ENCODE measurements at places on chromosomes 6 and 20.

DNA sequence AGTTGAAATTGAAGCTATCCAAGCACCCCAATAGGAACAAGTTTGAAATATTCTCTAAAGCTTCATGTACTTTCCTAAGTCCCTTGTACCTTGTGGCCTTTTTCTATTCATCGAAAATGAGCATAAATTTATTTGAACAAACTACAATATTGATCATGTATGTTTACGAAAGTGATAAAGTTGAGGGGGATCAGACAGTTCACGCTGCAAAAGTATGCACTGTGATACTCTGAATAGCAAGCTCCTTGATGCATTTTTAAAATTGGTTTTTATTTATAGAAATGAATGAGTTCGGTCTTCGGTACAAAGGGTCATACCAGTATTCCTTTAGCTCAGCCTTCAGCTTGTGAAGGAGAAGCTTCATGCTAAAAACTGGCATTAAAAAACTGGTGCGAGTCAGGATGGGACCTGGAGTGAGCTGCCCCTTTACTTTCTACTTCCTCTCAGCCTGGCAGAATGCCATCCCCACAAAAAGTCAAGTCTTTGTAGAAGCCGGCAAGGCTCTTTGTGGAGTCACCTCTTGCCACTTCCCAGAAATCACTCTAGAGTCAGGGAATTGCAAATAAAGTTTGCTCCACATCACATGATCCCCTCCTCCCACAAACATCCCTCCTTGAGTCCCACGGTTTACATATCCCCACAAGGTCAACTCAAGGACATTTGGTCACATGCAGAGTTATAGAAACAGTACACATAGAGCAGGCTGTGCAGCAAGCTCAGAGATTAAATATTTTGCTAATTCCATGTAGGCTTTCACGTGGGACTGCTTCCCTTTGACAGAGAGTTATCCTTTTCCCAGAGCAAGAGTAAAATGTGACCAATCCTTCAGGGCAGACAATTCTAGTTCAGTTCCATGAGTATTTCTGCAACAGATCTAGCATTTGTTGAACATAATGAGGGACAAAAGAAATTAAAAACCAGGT is 34.6 kb upstream of the ADGRF1 start:
- DNase-seq: no peak

- no peak for DNase-seq
These were observed 1.4 kb downstream of the FAM83B start for GRCh38 chr6:54847799-54848597.

DNA sequence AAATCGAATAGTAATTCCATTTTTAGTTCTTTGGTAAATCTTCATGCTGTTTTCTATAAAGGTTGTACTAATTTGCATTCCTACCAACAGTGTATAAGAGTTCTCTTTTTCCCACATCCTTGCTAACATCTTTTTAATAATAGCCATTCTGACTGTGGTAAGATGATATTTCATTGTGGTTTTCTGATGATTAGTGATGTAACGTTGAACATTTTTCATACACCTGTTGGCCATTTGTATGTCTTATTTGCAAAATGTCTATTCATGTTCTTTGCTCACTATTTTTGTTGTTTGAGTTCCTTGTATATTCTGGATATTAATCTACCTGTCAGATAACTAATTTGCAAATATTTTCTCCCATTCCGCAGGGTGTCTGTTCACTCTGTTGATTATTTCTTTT is 64.5 kb downstream of the LIN28B start:
- no peak for DNase-seq

DNA sequence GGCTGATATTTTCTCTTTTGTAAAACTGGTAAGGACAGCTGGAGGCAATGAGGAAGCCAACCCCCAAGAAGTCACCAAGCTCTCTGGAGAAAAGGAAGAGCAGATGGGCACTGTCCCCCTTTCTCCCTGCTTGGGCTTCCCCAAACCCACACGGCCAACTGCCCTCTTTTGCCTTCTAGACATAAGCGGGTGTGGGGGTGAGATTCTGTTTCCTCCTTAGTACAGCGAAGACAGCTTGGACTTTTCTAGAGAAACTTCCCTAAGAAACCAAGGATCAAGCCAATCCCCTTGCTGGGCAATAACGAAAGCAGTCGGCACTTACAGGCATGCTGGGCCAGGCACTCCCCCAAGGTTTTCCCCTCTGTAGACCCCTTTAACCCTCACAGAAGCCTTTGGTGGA is 110.3 kb downstream of the CDC5L start:
- no peak for DNase-seq

- DNase-seq: peak; percentile 46
These were observed 9.8 kb upstream of the GRM4 start for GRCh38 chr6:34155471-34156300.

DNA sequence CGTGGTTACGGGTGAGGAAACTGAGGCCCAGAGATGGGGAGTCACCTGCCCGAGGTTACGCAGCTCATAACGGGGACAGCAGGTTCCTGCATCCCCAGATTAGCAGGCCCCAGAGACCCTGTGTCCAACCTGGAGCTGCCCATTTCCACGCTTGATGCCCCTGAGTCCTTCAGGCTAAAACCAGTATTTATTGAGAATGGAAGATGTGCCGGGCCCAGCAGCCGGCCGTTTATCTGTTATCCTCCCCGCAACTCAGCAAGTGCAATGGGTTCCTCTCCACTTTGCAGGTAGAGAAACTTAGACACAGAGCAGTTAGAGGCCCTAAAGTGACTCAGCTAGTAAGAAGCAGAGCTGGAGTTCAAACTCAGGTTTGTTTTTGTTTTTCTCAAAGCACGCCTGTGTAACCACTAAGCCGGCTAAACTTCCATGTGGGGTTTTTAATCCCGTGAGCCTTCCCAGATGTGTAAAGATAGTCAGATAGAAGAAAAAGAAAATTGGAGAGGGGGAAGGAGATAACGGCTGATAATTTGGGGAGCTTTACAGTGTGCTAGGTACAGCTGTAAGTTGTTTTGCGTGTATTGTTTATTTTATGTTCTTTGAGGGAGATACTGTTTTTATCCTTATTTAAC is 775 bp downstream of the PFDN4 start:
- no peak for DNase-seq

DNA sequence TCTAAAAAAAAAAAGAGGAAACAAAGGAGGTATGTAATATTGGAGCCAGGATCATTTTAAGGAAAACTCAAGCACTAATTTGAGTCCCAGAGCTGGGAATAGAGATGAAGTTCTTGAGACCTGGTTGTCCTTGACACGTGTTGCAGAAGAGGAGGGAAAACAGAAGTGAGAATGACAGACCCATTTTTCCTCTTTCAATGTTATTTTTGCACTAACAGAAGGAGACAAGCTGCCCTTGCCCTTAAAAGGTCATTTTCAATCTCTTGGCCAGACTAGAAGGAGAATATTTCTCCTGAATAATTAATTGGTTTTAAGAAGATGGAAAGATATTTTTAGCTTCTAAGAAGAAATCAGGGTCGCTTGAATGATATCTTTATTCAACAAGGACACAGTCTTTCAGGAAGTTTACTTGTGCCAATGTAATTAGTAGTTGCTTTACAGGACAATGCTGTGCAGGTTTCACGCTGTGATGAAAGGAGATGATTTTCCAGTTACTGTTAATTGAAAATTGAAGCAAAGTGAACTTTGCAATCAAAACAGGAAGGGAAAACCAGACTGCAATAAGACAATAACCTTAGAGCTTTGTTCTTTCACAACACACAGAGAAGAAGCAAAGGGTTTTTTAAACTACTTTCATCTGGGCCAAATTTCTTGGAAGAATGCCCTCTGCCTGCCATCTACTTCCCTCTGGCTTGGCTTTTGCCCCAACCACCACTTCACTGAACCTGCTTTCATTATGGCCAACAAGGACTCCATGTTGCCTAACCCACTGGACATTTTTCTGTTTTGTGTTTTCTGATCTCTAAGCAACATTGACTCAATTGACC is 107.8 kb upstream of the SHLD1 start:
- peak; percentile 34 for DNase-seq

DNA sequence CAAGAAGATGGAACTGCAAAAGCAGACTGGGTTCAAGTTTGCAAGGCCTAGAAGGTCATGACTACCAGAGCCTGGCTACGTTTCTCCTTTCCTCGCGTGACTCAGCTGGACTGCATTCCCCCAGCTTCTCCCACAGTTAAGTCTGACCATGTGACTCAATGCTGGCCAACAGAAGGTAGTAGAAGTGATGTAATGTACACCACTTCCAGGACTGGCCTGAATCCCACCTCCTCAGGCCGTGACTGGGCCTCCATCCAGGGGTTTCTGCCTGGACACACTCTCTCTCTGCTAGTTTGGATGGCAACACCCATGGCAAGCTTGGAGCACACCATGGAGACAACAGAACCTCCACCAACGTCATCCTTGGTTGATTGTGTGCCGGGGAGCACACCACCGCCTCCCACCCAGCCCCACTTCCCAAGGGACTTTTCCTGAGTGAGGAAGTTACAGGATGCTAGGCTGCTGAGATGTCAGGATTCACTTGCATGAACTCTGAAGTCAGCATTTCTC is 112.0 kb upstream of the CDYL start:
- peak; percentile 86 for DNase-seq

GRCh38 chr6:115271434-115271833 is 789.3 kb downstream of the FRK start:
- DNase-seq: no peak

DNA sequence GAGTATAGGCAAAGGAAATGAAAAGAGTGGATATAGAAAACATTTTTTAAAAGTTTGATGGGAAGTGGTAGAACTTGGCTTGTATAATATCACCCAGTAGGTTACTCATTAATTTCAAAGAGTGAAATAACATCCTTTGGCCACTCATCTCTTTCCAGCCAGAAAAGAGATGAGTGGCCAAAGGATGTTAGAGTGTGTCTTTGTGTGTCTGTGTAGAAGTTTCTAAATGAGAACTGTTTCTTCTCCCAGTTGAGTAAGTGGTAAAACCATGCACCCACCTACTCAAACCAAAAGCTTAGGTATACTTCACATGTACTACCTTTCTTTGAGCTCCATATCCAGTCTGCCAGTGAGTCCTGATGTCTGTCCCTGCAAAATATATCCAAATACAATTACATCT is 47.7 kb upstream of the TMEM244 start:
- no peak for DNase-seq
